ENCODE measurements at places on chromosomes 3 and 15.

- DNase-seq = no peak
These were observed 70.2 kb downstream of the MYRIP start for GRCh38 chr3:39879581-39879980.

DNA sequence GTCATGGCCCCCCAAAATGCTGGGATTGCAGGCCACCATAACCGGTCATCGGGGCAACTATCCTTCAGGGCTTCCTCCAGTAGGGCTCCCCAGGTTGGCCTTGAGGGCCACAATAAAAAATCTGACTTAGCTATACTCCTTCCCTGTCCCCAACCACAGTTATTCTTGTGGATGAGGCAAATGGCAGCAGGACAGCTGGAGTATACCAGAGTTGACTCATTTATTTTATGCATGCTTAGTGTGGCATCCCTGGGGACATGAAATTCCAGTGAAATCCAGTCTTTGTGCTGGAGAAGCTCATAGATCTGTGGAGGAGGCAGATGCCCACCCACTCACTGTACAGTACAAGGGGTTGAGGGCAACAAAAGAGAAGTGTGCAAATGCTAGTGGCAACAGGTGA, 109.5 kb downstream of the RORA start:
- DNase-seq = no peak

GRCh38 chr15:100248236-100248635, 93.5 kb downstream of the ADAMTS17 start:
- DNase-seq = no peak

DNA sequence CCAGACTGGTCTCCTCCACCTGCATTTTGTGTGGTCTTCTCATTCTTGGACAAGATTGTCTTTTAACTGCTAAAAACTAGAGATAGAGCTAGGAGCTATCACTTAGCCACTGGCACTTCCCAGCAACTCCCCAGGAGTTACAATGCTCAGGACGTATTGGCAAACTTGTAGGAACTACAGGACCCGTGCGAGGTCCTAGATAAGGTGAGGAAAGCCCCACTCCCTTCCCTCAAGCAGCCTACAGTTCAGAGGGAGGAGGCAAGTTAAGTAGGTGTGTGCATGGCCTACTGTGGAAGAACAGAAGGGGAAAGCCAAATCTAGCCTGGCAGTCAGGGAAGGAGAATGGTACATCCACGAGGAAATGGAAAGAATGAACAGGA, 504.7 kb upstream of the PROK2 start:
- DNase-seq = no peak

GRCh38 chr3:24264748-24265158, 229.9 kb downstream of the THRB start:
- DNase-seq = no peak

GRCh38 chr3:58617338-58617761, 40.2 kb upstream of the FAM107A start:
- no peak for DNase-seq

DNA sequence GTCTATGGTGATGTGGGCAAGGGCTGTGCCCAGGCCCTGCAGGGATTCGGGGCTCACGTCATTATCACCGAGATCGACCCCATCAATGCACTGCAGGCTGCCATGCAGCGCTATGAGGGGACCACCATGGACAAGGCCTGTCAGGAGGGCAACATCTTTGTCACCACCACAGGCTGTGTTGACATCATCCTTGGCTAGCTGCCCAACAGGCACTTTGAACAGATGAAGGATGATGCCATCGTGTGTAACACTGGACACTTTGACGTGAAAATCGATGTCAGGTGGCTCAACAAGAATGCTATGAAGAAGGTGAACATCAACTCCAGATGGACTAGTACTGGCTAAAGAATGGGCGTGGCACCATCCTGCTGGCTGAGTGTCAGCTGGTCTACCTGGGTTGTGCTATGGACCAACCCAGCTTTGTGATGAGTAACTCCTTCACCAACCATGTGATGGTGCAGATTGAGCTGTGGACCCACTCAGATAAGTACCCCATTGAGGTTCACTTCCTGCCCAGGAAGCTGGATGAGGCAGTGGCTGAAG, 6.1 kb upstream of the USP8 start:
- no peak for DNase-seq

DNA sequence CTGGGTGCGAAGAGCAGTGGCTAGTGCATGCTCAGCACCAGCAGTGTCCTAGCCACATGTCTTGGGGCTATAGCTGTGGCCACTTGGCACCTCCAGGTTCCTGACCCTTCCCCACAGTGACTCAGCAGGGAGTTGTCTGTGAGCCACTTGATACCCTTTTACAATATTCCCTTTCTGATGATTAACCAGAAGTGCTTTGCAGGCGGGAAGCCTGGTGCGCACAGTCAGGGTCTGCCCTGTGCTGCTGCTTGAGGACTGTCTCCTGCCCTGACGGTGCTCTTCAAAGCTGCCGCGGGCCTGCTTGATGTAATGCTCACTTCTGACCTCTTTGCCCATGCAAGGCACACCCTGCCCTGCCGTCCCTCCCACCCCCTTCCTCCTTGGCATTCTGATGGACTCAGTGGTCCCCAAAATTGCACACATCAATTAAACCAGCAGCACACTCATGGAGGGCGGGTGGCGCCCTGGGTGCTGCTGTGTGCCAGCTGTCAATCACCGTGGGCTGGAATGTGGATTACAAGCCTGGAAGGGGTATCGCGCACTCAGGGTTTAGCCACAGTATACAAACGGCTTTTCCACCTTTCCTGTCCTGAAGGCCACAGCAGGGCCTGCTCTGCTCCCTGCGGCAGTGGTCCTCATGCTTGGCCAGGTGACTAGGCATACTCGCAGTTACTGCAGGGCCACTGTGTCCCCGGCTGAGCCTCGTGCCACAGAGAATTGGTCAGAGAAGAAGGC, 40.9 kb upstream of the PCSK6 start:
- no peak for DNase-seq

Data from stimulated activated CD4-positive, alpha-beta T cell treated with anti-CD3 and anti-CD28 coated beads, Interleukin-1b, Interleukin-23, amount 100 ng/mL, for 48 hours (primary cell).